ENCODE measurements at places on chromosomes 3 and 15.

DNA sequence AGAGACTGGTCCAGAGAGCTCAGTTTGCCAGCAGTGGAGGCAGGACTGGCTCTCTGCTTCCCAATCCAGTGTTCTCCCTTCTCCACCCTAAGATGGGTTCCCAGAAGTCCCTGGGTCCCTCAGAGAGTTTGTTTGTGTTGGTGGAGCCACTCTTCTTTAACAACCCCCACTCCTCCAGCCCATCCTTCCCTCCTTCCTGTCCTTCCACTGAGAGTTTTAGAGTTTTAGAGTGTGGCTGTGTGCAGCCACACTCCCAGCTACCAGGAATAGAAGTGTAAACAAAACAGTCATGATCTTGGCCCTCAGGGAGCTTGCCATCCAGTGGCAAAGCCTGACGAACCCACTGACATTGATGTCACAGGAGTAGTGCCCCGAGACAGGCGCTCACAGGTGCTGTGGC lies 12.5 kb upstream of the FBLN2 start:
- no peak for DNase-seq

DNA sequence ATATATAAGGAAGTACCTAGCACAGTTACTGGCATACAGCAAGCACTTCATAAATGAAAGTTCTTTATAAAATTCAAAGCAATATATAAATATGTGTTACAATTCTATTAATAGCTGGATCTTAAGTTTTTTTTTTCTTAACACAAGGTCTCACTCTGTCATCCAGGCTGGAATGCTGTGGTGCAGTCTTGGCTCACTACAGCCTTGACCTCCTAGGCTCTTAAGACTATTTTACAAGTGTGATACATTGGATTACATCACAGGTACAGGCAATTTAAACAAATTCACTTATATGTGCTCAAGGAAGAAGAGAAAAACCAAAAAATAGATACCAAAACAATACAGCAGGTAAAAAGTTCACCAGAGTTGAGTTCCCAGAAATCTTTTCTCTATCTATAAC lies 60.6 kb downstream of the ZNF280D start:
- no peak for DNase-seq

DNA sequence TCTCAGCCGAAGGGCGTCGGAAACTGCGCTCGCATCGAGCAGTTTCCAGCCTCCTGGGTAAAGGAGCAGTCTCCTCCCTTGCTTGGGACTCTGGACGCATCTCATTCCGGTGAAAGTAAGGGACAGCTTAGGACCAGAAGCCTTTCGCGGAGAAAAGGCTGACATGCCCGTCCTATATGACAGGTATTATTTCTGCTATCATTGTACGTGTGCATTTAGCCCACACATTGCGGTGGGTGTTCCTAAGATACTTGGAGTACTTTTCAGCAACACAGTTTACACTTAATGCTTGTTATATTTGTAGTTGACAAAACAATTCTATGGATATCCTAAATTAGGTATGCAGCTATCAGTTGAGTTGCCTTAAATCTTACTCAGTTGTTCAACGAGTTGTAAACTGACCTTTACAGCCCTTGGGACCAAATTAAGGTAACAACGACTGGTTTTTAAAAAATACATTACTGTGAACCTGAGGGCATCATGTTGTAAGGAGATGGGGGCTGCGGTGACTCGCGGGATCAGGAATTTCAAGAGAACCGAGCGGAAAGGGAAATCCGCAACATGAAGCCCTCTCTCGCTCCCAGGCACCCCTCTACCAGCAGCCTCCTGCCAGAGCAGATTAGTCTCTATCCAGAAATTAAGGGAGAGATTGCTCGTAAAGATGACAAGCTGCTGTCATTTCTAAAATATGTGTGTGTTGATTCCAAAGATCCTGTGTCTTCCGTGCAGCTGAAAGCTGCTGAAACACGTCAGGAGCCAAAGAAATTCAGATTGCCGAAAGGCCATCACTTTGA lies 632 bp upstream of the COPS2 start:
- no peak for DNase-seq

- no peak for DNase-seq
These were observed 140.1 kb upstream of the LINGO1 start for GRCh38 chr15:77772641-77773402.

GRCh38 chr15:74906067-74906449 lies 593 bp downstream of the FAM219B start:
- no peak for DNase-seq

DNA sequence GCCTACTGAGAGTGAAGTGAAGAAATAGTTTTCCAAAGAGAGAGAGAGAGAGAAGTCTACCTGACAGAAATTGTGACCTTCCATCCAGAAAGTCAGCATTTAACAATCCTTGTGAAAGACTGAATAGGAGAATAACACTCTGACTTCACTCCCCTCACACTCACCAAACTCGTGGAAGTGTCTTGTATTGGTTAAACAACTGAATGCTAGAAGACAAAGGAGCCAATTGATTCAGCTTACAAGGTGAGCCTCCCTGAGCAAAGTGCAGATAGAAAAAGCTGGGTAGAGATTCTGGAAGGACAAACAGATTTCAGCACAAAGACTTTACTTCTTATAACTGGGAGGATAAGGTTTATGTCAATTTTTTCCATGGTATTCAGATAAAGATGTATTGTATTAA lies 40.8 kb upstream of the OSTN start:
- no peak for DNase-seq

GRCh38 chr3:115790759-115791158 lies 167.4 kb downstream of the GAP43 start:
- no peak for DNase-seq

- no peak for DNase-seq
These were observed 206.2 kb downstream of the IL20RB start for GRCh38 chr3:137163958-137164357.

DNA sequence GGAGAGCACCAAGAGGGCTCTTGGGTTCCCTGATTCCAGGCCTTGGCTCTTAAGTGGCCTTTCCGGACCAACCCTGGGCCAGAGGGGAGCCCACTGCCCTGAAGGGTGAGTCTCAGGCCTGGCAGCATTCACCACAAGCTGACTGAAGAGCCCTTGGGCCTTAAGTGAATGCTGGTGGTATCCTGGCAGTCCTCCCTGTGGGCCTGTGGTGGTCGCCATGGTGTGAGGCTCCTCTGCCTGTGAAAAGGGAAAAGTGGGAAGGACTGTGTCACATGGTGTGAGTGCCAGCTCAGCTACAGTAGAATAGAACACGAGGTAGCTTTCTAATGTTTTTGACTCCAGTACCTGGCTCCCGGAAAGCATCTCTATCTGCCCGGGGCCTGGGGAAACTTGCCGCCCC lies 15.3 kb downstream of the CHDH start:
- DNase-seq = no peak

GRCh38 chr3:142213298-142213697 lies 12.1 kb downstream of the GK5 start:
- DNase-seq = no peak

DNA sequence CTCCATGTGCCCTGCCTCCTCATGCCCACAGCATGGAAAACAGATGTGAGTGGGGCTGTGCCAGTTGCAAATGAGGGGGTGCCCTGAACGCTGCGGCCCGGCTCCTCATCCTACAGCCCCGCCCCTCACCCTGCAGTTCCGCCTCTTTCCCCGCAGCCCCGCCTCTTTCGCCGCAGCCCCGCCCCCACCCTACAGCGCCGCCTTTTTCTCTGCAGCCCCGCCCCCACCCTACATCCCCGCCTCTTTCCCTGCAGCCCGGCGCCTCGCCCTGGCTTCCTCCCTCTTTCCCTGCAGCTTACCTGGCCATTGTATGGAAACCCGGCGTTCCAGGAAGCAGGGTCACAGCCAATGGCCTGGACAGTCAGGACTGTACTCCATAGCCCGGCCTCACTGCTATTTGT lies 284.9 kb downstream of the TLE3 start:
- no peak for DNase-seq

DNA sequence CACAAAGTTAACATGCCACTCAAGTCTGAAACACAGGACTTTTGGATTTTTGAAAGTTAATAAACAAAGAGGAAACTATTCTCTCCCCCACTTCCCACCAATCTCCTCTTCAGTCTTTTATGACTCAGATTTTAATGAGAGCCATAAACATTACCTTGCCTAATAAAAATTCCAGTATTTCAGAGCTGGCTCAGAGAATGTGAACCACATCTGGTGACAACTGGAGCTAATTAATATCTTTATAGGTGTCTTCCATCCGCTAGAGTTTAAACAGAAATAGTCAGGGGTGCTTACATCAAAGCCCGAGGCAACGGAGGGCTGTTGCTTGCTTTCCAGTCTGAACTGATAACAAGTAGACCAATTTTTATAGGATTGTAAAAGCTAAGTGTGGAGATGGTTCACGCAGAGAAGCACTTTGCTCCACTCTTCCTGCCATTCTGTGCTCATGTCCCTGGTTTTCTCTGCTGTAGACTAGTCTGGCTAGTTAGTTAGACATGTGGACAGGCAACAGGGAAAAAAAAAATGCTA lies 363.6 kb downstream of the NR2F2 start:
- no peak for DNase-seq

GRCh38 chr15:68464448-68465090 lies 32.6 kb upstream of the ITGA11 start:
- no peak for DNase-seq

DNA sequence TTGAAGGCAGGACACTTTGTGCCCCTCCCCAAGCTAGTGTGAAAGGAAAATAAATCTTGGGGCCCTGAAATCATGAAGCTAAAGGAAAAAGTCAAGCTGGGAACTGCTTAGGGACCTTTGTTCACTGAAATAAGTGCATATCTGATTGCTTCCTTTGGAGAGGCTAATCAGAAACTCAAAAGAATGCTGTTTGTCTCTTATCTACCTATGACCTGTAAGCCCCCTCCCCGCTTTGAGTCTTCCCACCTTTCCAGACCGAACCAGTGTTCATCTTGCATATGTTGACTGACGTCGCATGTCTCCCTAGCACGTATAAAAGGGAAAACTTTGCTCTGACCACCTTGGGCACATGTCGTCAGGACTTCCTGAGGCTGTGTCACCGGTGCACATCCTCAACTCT lies 53.1 kb downstream of the SLC30A4 start:
- no peak for DNase-seq

DNA sequence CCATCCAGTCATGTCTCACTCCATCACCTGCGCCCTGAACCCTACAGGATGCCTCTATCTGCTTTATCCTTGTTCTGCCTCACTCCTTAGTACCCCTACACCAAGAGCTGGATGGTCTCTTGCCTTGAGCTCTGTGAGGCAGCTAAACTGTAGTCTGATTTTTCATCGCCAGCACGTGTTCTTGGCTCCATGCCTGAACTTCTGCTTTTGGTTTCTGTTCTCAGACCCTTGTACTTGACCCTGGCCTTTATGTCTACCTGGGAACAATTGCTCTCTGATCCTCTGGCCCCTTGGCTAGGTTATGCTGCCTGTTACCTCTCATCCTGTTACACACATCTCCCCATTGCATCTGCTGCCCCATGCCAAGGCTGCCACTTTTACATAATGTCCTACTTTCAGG lies 318.0 kb upstream of the LMCD1 start:
- DNase-seq = no peak

DNA sequence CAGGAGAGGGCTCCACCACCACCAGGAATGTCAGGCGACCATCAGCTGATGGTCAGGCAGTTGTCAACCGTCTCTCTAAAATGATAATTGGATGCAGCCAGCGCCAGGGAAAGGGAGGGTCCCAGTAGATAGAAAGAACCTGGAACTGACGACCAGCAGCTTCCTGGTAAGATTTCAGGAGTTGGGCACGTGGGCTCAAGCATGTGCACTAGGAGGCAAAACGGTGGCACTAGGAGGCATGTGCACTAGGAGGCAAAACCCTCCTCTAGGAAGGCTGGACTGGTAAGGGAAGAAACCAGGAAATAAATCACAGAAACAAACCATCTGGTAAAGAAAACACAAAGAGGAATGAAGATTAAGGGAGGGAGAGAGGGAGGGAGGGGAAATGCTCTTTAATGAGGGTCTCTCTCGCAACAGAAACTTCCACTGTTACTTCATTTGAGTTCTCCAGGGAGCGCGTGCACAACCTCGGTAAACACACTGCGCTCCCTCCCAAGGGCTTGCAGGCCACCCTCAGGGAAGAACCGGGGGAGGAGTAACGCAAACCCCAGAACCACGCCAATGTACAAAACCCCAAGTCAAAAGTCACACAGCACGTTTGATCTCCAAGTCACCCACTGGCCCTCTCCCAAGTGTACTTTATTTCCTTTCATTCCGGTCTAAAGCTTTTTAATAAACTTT lies 116.7 kb downstream of the XXYLT1 start:
- no peak for DNase-seq

DNA sequence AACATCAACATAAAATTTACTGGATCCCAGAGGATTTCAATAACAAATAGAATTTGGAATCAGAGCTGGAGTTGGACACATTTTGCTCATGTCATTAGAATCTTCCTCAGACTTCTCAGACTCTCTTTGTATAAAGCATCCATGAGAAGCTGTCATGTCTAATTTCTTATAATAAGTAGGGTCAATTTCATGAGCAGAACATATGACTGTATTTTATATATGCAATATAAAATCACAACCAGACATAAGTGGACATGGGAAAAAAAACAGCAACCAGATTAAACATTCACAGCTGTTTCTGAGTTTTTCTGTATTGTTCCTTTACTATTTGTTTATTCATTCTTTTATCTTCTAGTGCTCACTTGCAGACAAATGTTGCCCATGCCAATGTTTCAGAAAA lies 325.5 kb downstream of the RBMS3 start:
- DNase-seq = no peak

DNA sequence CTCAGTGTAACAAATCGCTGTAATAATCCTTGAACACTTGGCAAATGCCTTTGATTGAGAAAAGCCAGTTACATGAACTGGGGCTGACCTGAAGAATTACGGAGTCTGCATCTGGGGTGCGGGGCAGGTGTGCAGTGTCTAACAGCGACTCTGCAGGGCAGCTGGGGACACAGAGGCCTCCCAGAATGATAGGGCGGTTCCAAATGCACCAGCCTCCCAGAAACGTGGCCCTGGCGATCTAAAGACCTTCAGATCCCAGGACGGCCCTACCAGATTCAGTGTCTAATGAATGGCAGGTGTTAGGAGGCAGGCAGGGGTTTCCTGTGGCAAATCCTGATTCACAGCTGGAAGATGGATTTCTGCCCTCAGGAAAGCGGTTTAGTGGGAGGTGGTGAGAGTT lies 100.5 kb upstream of the RGMA start:
- no peak for DNase-seq

- no peak for DNase-seq
These were observed 40.4 kb downstream of the SRP14 start for GRCh38 chr15:39998511-39999077.

DNA sequence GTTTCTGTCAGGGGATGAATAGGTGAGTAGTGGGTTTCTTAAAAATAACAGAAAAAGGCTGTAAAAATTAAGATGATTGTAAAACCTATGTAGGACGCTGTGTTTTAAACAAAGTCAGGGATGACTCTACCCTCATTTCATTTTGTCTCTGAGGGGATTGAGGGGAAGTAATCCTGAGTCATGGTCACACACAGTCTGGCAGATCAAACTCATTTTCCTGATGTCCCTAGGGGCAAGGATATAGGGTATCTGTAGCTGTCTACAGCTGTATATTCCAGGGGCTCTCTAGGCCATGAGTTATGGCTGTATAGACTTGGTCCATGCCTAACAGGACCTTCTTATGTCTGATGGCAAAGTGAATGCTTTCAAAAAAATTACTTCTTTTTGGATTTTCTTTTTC lies 421.1 kb downstream of the PDCD6IP start:
- no peak for DNase-seq

GRCh38 chr3:189053322-189053721 lies 118.4 kb upstream of the TPRG1 start:
- no peak for DNase-seq
